CD4-positive, alpha-beta T cell treated with Interleukin-1 beta for 1 hour (primary cell): ENCODE measurements at places on chromosomes 1 and 21.

- DNase-seq: no peak
These were observed 138.2 kb downstream of the SDCCAG8 start for GRCh38 chr1:243394066-243394465.

- no peak for DNase-seq
These were observed 10.2 kb downstream of the NFYC start for GRCh38 chr1:40701684-40702083.

DNA sequence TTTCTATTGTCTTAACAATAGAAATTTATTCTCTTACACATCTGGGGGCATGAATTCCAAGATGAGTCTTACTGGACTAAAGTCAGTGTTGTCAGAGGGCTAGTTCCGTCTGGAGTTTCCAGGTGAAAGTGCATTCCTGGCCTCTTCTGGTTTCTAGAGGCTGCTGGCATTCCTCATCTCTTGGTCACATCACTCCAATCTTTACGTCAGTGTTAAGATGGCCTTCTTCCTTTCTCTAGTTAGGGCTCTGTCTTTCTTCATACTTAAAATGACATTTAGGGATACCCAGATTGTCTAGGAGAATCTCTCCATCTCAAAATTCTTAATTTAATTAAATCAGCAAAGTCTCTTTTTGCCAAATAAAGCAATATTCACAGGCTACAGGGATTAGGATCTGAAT, 13.3 kb upstream of the PDC start:
- no peak for DNase-seq

DNA sequence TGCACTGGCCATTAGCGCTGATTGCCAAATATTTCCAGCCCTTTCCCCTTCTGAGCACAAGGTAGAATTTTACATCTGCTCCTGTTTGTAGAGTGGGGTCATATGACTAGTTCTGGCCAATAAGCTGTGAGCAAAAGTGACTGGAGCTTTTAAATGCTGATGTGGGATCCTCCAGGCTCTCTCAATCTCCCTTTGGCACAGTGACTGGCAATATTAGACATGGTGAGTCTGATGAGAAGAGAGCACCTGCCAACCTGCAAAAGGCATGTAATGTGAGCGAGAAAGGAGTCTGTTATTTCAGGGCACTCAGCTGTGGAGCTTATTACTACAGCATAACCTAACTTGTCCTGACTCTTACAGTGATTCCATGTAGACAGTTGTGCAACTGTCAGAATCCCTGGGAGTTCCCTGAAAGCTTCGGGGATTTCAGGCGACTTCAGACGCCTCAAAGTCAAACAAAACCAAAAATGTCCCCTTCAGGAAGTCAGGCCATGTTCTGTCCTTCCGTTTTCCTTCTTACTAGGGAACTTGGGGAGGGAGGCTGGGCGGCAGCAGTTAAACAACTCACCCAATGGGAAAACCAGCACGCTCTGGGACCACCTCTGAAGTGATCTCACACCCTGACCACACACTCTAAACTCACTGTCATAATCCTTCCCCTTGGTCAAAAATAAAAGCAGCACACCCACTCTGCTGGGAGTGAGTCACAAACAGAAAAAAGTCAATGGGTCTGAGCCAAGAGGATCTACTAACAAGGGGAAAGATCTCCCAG, 3.6 kb upstream of the RASSF5 start:
- peak; percentile 32 for DNase-seq

GRCh38 chr21:14825514-14825974, 239.3 kb downstream of the NRIP1 start:
- no peak for DNase-seq

DNA sequence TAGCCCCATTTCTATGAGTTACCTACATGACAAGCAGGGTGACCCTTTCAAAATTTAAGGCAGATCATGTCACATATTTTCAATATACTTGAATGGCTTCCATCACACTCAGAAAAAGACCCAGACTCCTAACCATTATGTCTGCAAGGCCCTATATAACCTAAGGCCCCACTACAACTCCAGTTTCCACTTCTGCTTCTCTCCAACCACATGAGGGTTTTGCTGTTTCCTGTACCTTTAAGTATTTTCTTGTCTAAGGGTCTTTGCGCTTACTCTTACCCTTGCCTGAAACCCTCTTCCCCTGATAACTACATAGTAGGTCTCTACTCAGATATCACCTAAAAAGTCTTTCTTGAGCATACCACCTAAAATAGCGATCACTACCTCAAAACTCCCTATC, 46.1 kb downstream of the SGIP1 start:
- no peak for DNase-seq

GRCh38 chr1:237671935-237672334, 218.8 kb downstream of the ZP4 start:
- no peak for DNase-seq

- DNase-seq: no peak
These were observed 1917.0 kb downstream of the MRPL39 start for GRCh38 chr21:23690316-23690715.

- no peak for DNase-seq
These were observed 195.7 kb upstream of the RAB4A start for GRCh38 chr1:229075217-229075616.

DNA sequence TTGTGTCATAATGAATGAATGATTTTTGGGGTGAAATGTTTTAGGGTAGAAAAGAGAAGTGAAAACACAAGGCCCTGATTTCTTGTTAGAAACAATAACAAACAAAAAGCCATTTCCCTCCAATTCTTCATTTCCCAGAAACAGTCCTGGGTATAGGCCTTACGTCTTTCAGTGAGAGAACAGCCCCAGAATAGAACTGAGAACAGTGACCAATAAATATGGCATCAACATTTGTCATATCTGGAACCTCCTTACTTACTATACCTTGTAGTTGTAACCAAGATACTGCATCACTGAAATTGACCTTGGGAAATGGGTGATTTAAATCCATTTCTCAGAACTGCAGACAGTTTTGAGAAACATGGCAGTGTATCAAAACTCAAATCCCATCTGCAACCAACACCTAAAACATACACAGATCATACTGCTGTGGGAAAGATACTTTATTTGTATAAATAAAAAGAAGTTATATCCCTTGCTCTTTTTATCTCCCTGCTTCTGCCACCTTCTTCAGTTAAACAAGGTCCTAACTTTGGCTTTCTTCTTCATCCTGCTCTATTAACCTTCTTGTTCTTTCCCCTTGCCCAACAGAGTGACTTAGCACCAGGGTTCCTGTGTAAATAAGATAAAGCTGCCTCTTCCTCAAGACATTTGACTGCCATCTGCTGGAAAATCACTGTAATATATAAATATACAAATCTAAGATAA, 19.5 kb downstream of the XKR8 start:
- DNase-seq: peak; percentile 61

- DNase-seq: no peak
These were observed 54.7 kb downstream of the NTPCR start for GRCh38 chr1:233005156-233005555.
